ENCODE measurements at places on chromosomes 3 and 15.

DNA sequence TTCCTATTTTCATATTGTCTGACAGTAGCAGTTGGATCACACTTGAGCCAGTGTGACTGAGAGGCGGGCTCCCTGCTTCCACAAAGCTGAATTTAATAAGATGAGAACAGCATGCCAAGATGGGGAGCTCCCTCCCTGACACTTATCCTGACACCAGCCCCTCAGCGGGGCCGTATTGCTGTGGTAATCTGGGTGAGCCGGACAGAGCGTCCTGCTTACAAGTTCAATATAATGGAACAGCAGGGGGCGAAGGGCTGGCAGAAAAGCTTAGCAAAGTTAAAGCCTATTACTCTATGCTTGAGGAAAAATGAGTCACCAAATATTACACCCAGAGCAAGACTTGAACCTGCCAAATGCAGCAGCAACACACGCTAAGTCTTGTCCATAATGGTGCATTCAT, 163.8 kb upstream of the CMC1 start:
- DNase-seq, result no peak

DNA sequence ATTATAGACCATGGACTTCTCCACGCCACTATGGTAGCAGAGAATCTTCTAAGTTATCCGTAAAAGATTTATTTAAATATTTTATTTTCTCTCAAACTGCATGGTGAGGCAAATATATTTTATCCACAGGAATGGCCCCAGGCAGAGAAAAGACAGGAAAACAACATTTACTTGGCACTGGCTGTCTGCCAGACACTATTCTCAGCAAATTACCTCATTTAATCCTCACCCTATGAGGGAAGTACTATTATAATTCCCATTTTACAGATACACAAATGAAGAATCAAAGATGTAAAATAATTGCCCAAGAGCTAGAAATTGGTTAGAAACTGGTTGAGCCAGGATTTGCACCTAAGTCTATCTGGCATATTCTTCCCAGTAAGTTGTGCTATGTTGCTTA, 361.4 kb upstream of the IL12A start:
- DNase-seq, result no peak

DNA sequence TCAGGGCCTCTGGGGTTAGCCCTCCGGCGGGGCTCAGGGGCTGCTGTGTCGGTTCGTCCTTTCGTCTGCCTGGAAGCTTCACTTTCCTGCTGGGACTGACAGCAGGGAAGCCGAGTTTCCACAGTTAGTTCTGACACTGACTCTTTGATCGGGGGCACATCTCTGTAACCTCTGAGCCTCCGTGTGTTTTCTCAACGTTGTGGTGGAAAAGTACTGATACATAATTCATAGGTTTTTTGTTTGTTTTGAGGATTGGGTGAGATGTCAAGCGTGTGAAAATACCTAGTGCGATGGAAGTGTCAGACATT, 481 bp downstream of the AP4E1 start:
- no peak for DNase-seq

- DNase-seq, result no peak
Measured at GRCh38 chr15:98684995-98685525, 36.7 kb downstream of the IGF1R start.

GRCh38 chr3:20811631-20812030, 625.6 kb upstream of the SGO1 start:
- DNase-seq, result no peak

- DNase-seq, result no peak
Measured at GRCh38 chr15:81373176-81373575, 837 bp downstream of the TMC3 start.

GRCh38 chr15:50046867-50047266, 72.2 kb downstream of the ATP8B4 start:
- no peak for DNase-seq

- DNase-seq, result no peak
Measured at GRCh38 chr3:23663661-23664186, 142.0 kb upstream of the UBE2E1 start.

- DNase-seq, result no peak
Measured at GRCh38 chr3:147680837-147681483, 271.8 kb downstream of the ZIC1 start.

GRCh38 chr15:34582461-34583371, 735 bp downstream of the GOLGA8B start:
- DNase-seq, result no peak

- no peak for DNase-seq
Measured at GRCh38 chr3:126111126-126111551, 27.2 kb upstream of the SLC41A3 start.

GRCh38 chr3:23754215-23754614, 51.5 kb upstream of the UBE2E1 start:
- DNase-seq, result no peak

- DNase-seq, result no peak
Measured at GRCh38 chr3:184574515-184575417, 13.2 kb downstream of the EPHB3 start.

DNA sequence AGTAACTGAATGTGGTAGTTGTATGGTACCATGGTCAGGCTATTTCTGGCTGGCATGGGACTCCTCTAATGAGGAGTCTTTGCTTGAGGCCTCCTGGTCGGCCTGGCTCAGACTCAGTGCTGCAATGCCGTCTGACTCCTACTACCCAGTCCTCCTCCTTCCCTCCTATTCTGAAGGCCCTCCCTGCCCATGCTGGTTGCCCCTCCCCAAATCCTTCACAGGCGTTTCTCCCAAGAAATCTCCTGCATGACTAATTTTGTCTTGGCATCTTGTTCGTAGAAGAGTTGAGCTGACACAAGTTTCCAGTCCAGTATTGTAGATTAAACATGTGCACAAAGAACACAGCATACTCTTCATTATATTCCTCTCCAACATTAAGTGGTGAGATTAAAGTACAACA, 115.5 kb downstream of the NFKBIZ start:
- no peak for DNase-seq

DNA sequence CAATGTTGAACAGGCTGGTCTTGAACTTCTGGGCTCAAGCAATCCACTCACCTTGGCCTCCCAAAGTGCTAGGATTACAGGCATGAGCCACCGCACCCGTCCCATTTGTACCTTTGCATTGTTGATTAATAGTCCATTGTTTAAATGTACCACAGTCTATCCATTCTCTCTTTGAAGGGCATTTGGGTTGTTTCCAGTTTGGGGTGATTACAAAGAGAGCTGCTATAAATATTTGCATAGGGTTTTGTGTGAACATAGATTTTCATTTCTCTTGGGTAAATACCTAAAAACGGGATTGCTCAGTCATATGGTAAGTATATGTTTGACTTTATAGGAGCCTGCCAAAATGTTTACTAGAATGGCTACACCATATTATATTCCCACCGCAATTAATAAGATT, 13.7 kb upstream of the PTPRG start:
- no peak for DNase-seq

- no peak for DNase-seq
Measured at GRCh38 chr15:33204926-33205325, 10.4 kb upstream of the FMN1 start.

DNA sequence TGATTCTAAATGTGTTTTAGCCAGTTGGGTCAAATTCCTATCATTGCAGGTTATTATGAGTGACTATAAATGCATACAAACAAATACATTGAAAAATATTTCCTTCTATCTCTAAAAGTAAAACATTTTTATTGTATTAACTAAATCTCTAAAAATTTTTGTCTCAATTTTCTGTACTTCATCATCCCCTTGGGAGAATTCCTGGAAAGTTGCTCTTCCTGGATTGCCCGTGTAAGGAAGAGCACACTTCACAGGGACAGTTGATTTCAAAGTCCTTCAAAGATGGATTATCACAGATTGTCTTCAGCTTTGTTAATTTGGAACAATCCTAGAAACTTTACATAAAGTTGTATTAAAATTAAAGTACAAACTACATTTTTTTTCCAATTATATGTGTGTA, 595.6 kb downstream of the ROBO1 start:
- no peak for DNase-seq

DNA sequence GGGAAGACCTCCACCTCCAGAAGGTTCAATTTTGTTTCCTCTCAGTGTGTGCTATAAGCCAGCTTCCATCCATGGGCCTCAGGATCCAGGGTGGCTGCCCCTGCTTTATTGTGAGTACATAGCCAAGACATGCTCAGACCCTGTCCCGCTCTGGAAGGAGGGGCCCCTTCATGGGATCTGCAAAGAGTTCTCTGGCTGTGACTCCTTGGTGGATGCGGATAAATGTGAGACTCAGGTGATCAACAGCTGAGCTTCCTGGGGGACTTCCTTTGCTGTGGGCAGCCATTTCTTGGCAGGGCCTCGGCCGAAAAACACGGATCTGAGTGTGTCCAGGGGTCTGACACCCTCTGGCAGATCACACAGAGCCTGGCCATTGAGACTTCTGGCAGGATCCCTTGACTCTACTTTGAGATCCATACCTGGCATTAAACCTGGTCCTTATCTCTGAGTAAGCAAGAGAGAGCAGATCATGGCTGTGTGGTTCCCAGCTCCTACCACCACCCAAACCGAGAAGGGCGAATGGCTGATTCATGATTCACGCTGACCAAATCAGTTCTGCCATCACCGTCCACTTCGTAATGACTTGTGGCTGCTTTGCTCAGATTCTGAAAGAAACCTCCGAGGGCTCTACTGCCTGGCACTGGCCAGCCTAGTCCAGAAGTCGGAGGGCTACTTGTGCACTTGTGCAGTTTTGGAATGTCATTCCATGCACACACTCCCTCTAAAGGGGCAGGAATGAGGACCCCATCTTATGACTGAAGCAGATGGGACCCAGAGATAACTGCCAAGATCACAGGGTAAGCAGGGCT, 68.1 kb downstream of the SENP2 start:
- no peak for DNase-seq

- DNase-seq, result no peak
Measured at GRCh38 chr3:195210266-195210973, 60.5 kb downstream of the XXYLT1 start.

DNA sequence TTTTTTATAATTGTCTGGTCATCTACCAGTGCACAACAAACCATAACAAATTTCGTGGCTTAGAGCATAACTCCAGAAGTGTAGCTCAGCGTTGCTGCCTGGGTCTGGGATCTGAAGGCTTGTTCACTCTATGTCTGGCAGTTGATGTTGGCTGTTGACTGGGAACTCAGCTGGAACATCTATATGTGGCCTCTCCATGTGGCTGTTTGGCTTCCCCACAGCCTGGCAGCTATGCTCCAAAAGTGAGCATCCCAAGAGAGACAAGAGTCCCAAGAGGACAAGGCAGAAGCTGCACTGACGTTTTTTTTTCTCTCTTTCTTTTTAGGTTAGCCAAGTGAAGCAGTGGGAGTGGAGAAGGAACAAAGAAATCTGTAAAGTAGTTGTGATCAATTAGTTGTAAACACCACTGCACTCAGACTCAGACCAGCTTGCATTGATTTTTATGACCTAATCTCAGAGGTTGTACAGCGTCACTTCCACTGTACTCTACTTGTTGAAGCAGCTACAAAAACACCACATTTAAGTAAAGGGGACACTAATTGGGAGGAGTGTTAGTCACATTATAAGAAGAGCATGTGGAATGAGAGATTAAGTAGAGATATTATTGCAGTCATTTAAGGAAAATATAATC, 2.5 kb upstream of the GPR176 start:
- no peak for DNase-seq

DNA sequence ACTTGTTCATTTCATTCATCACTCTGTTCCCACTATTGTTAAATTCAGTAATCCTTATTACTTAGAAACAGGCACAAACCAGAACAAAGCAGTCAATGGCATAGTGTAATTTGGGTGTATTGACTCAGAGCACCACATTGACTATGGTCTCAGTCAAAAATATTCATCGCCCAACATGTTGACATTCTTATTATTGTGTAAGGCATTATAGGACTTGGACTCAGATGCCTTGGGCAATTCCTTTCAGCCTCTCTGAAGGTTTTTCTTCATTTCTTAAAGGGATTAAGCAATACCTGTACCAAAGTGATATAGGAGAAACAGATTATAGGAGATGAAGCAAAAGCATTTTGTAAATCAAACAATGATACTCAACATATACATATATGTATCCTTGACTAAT, 114.7 kb upstream of the BHLHE40 start:
- DNase-seq, result no peak

DNA sequence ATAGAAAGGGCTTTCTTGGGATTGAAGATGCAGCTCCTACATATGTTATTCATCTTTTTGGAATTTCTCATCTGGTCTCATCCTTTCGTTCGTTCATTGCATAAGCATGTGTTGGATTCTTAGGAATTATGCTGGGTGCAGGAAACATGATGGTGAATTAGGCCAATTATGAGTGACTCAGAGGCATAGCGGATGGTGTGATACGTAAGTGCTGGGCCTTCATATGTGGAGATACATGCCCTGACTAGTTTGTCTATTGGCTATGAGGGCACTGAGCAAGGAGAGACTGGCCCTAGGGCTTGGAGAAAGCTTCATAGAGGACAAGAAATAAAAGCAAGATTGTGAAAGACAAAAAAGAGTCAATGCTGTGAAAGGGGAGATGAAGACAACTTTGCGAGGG, 235.1 kb downstream of the MYRIP start:
- no peak for DNase-seq

DNA sequence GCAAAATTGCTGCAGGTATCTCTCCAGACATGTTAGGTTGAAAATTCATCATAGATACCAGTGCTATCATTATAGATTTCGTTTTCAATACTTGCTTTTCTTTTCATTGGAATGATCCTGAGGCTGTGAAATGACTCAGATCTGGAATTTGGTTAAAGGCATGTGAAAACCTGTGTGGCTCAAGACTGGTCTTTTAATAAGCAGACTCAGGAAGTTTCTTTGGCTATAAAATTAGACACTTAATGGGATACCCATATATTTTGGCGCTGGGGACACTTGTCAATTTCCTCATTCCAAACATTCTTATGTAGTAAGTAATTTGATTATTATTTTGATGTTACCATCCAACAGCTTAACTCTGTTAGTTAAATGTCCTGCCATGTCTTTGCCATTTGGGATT, 1041.1 kb upstream of the GBE1 start:
- no peak for DNase-seq

DNA sequence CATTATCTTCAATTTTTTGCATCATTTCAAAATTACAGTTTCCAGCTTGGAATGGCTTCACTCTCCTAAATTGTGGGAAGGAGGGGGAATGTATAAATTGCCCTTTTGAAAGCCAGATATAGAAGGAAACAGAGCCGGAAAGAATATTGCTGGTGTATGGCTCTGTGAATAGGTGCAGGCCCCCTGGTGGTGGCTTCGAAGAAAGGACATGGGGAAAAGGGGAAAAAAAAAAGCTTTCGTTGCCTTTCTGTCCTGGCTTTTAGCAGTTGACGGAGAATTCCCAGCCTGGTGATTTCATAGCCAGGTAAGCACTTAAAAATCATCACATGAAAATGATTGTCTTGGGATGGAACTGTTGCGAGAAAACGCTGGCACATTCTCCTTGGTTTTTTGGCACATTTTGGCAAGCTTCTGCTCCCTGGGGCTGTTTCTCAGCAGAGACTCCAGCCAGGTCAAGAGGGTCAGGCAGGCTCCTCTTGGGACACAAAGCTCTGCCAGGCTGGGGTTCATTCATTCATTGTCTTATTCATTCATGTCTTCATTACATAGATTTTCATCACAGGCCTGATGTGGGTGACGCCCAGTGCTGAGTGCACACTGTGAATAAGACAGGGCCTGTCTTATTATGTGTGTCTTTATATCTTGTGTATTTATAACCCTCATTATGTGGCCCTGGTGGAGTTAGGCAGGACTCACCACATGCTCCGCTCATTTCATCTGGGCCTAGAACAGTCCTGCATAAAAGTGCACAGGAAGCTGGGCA, 300.0 kb upstream of the TPM1 start:
- no peak for DNase-seq
